ENCODE measurements at places on chromosomes 5 and 9. TPM values are rescaled to one million over a fixed set of nuclear protein-coding genes. Genes with fewer than 3 reads are reported as not detected.

Gene CFAP90
- total RNA-seq = 0.34 TPM

- DNase-seq = no peak
These were observed 327.4 kb downstream of the MARCHF11 start for GRCh38 chr5:15852217-15852616.

GRCh38 chr9:135584371-135584770 lies 22.8 kb downstream of the PAEP start:
- no peak for DNase-seq

Gene RNF145
- 52.9 TPM for total RNA-seq

DNA sequence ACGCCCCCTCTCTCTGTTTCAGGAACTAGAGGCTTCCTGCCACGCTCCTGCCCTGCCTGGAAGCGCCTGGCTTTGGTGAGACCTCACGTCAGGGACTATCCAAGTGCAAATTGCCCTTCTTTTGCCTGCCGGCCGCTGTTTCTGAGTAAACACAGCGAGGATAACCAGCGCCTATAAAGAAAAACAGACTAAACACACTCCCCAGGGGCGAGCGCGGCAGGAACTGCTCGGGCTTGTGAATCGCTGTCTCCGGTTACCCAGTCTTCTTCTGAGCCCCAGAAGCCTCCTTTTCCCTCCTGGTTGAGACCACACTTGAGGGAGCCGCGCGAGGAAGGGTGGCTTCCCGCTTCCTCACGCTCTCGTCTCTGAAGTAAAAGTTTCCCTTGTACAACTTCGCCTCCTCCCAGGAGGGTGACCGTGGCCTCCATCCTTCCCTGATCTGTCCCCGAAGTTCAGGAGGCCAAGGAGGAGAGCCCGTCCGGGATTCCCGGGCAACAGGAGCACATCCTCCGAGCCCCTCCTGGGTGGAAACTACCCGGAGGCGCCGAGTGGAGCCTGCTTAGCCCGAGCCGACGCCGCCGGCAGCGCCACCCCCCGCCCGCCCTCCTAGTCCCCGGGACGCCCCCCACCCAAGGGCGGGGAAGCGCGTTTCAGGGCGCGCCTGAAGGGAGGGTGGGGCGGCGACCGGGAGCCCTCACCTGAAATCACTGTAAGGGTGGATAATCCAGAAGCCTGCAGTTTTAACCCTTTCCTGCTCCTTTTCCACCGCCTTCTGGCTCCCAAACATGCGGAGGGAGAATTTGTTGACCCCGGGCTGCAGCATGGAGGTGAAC lies 993 bp downstream of the HCN1 start:
- DNase-seq = no peak

DNA sequence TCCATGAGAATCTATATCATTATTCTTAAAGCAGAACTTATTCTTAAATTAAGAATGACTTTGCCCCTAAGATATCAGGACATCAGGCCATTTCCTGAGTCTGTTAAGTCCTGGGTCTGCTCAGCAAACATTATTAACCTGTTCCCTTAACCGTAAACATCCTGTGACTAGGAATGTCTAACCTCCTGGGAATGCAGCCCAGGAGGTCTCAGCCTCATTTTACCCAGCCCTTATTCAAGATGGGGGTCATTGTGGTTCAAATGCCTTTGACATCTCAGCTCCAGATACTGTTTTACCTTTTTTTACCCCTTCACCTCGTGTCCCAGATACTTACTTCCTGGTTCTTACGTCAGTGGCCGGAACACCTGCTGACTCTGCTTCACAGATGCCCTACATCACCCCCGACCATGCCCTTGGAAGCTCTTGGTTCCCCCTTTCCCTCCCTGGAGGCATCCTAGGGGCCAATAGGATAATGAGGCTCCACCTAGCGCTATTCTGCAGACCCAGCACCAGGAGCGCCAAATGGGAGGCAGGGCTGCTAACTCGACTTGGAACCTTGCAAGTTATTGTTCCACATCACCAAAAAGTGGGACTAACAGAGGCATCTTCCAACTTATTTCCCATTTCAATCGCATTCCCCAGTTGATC lies 182.5 kb downstream of the MED10 start:
- no peak for DNase-seq

DNA sequence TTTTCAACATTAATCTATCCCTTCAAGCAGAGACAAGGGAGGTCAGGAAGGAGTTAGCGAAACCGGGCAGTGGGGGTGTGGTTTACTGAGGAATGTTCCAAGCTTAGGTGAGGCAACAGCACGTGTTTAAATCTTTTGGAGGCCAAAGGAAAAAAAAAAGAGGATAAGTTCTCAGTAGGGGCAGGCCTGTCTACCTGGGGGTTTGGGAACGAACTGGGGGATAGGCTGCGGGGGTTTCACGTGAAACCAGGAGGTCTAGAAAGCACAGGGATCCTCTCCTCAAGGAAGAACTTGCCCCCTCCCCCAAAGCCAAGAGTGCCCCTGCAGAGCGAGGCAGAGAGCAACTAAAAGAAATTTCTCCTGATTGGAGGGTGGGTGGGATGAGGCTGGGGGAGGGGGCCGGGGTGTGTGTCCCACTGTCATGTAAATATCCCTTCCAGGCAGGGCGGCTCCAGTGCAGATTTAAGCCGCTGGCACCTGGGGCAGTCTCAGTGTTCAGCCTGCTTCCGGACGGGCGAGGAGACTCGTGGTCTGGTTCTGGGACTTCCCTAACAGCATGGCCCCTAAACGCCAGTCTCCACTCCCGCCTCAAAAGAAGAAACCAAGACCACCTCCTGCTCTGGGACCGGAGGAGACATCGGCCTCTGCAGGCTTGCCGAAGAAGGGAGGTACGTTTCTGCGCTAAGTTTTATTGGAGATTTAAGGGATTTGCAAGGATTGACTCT lies 5.5 kb upstream of the SET start:
- no peak for DNase-seq

DNA sequence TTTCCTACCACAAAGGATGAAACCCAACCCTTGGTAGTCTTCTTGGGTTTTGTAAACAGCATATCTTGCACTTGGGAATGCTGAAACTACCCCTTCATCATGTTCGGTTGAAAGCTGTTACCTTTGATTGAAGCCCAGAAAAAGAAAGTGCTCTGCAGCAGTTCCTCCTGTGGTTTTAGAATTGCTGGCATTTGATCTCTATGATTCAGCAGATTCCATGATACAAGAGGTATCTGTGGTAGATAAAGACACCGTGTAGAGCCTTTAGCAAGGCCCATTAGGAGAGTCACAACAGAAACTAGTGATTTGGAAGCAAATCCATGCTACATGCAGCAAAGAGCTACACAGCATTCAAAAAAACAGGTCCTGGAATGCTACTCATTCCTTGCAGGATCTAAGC lies 557.0 kb downstream of the TLE1 start:
- no peak for DNase-seq

GRCh38 chr9:20297646-20298084 lies 324.6 kb downstream of the MLLT3 start:
- no peak for DNase-seq

DNA sequence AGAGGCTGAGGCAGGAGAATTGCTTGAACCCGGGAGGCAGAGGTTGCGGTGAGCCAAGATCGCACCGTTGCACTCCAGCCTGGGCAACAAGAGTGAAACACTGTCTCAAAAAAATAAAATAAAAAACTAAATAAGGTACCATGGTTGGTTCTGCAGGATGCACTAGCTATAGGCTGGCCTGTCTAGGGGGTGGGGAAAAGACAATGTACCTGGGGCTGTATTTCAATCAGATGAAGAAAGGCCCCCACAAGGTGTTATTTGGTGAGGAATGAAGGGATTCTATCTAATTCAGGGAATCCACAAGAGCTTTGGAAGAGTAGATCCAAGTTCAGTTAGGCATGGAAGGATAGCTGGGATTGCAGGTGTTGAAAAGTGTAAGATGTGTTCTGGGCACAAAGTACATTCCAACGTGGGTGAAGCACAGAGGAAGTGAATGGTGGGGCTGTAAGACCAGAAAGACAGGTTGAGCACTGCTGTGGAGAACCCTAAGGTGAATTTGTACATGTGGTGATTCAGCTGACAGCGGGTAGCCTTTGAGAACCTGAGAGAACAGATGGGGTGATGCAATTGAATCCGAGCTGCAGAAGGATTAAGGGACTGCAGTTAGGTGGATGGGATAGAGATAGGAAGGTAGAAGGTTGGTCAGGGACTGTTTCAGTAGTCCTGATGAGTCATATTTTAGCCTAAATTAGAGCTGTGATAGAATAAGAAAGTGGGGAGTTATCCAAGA lies 71.8 kb downstream of the CAST start:
- no peak for DNase-seq

Gene ELAVL2
- total RNA-seq = 0.68 TPM

- no peak for DNase-seq
These were observed 485.0 kb downstream of the TAF11L14 start for GRCh38 chr5:18119156-18119785.

Gene FAM221B
- total RNA-seq = not detected

Gene PFN3
- not detected for total RNA-seq

DNA sequence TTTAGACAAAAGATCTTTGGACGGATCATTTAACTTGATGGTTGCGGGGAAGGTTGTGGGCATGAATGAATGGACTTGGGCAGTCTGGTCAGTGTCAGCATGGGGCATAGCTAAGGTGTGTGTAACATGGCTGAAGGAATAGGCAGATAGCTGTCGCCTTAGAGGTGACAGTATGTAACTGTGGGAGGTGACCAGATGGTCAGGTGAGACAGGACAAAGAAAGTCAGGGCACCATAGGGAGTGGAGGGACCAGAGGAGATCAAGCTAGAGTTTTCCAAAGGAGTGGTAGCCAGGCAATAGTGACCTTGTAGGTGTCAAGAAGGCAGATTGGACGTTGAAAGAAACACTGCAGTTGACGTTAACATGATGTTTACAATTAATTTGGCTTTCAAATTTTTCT lies 43.1 kb downstream of the MARCHF6 start:
- no peak for DNase-seq

Gene DBH
- total RNA-seq = not detected

- DNase-seq = no peak
These were observed 59.2 kb upstream of the PHF24 start for GRCh38 chr9:34898846-34899245.

Gene CDC42SE2
- total RNA-seq = 36.6 TPM

DNA sequence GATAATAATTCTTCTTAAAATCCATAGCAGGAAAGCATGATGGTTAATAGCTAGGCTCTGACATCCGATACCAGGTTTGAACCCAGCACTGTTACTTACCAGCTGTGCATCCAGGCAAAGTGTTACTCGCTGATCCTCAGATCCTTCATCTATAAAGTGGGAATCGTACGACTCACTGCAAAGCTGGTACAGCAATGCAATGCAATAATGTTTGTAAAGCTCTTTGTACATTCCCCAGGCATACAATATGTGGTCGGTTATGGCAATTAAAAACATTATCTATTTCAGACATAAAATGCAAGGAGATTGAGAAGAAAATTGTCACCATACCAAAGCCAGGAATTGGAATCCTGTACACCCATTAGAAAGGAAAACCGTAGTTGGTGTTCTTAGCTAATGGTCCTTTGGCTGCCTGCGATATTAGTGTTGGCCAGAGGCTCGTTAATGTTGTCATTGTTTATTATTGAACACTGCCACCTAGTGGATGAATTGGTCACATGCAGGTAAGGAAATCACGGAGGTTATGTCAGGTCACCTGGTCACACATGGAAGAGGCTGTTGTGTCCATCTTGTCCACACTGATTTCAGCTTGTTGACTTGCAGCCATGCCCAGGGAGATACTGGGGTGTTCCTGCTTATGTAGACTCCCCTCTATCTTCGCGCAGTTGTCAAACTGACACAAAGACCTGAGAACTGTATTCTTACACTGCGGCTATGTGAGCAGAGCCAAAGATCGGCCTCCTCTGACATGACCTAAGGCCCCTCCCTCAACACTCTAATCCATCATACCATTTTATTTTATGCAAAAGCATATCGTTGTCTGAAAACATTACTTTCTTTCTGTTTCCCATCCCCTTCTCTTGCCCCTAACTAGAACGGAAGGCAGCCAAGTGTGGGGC lies 87.5 kb upstream of the PPP2R2B start:
- peak; percentile 26 for DNase-seq

- DNase-seq = no peak
These were observed 62.1 kb downstream of the DCP2 start for GRCh38 chr5:113038714-113039113.

DNA sequence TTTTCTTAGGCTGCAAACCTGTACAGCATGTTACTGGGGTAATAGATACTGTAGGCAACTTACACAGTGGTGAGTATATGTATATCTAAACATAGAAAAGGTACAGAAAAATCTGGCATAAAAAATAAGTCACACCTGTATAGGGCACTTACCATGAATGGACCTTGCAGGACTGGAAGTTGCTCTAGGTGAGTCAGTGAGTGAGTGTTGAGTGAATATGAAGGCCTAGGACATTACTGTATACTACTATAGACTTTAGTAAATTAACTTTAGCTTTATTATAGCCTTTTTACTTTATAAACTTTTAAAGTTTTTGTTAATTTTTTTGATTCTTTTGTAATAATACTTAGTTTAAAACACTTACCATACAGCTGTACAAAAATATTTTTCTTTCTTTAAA lies 51.3 kb downstream of the DENND4C start:
- no peak for DNase-seq

Gene ZBED3
- total RNA-seq = 6.0 TPM

Gene SLC6A19
- total RNA-seq = not detected

Gene STK32A
- total RNA-seq = 2.9 TPM

Gene GPSM1
- 41.3 TPM for total RNA-seq

Gene ZBTB43
- 11.8 TPM for total RNA-seq

Gene NAIP
- total RNA-seq = 2.3 TPM

Gene ALDH1A1
- total RNA-seq = 1.6 TPM

Gene SKP1
- 222 TPM for total RNA-seq

DNA sequence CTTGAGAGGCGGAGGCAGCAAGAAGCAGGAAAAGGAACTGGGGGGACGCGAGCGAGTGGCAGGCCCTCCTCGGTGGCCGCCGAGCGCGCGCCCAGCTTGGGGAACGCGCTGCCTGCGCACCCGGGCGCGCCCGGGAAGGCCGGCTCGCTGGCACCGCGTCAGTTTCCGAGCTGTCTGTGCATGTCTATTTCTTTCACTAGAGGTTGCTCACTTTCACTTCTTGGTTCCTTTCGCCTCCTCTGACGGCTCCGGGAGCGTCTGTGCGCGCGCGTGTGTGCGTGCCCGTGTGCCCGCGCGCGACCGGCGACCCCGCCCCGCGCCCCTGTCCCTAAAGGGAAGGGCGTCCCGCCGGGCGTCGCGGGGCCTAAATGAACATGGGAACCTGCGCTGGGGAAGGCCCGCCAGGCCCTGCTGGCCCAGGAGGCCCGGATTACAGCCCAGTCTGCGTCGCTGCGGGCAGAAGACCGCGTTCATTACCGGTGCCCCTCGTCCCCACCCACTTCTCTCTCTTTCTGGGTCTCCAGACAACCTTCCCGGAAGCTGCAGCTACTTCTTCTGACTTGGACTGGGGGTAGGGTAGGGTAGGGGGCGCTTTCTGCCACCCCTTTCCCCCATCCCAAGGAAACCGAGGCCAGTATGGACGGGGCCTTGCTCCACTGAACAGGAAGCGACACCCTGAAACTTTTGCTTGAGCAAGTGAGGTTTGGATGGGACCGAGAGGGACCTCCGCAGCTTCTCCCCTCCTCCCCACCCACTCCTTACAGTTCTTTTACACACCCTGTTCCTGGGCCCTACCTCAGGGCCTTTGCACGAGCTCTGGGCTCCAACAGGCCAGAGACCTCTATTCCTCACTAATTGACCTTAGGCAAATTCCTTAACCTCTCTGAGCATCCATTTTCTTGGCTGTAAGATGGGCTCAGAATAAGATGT lies 205.8 kb upstream of the IER5L start:
- DNase-seq = no peak

GRCh38 chr5:172553167-172553566 lies 87.9 kb upstream of the NEURL1B start:
- no peak for DNase-seq

GRCh38 chr5:37071901-37072581 lies 177.1 kb downstream of the CPLANE1 start:
- no peak for DNase-seq
